ENCODE measurements at places on chromosomes 4 and X. TPM values are rescaled to one million over a fixed set of nuclear protein-coding genes. Genes with fewer than 3 reads are reported as not detected.

GRCh38 chr4:121656269-121656641, 40.5 kb downstream of the ANXA5 start:
- DNase-seq, result peak; percentile 42

- no peak for DNase-seq
These were observed 35.9 kb downstream of the ANTXR2 start for GRCh38 chr4:80036949-80037685.

The MAGEA9B gene
- polyA plus RNA-seq, result not detected

The MXRA5 gene
- 15.5 TPM for polyA plus RNA-seq
